ENCODE measurements at places on chromosomes 1 and 21. TPM values are rescaled to one million over a fixed set of nuclear protein-coding genes. Genes with fewer than 3 reads are reported as not detected.

LRRC40 gene
- 27.5 TPM for polyA plus RNA-seq

CFAP45 gene
- polyA plus RNA-seq: 3.1 TPM

PLEKHN1 gene
- 0.40 TPM for polyA plus RNA-seq

PDZK1IP1 gene
- polyA plus RNA-seq: 62.1 TPM

LGR6 gene
- 1.0 TPM for polyA plus RNA-seq

NGF gene
- polyA plus RNA-seq: 2.5 TPM

SFN gene
- 0.63 TPM for polyA plus RNA-seq

CASQ2 gene
- polyA plus RNA-seq: 0.48 TPM

Measured in renal cortex interstitium (tissue), 15 donors.